Stimulated activated CD8-positive, alpha-beta memory T cell treated with anti-CD3 and anti-CD28 coated beads, Interleukin-7, amount 100 ng/mL, for 1 hour (primary cell): ENCODE measurements at places on chromosomes 3 and 15.

DNA sequence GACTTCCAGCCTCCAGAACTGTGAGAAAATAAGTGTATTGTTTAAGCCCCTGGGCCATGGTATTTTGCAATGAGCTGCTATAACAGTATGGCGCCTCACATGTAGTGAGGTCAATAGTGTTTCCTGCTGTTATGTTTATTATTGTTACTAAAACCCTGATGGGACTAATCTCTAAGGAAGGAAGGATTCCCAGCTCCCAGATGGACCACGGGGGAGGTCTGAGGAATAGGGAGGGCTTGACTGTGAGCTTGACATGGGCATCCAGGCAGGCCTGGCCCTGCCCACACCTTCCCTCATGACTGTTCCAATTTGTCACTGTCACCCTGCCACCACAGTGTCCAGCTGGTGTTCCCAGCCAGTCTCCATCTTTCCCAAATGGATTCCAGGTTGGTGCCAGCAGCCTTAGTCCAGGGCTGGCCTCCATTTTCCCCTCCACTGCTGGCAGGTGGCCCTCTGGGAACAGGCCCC, 14.5 kb upstream of the SLC41A3 start:
- DNase-seq = no peak

GRCh38 chr3:47000198-47000815, 20.8 kb downstream of the NBEAL2 start:
- no peak for DNase-seq

DNA sequence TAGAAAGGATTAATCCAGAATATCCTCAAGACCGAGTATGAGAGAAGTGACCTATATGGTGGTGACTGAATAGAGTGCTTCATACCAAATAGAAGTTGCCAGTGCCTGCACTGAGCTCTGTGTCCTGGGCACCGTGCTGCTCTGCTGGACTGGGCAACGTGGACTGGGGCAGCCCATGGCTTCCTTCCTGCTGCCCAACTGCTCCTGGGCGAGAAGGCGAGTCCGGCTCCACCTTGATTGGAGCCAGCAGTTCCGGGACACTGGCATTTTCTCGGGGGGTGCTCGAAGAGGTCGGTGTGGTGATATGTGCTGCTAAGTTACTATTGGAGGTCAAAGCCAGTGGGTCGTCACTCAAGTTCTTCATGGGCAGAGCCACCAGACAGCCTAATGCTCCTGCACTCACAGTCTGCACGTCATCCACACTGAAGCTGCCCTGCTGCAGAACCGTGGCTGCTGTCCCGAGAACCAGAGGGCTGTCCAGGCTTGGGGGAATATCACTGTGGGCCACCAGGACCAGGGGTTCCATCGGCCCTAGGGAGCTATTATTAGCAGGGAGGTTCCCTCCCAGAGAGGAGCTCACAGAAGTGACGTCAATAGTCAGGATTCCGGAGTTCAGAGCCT, 14.1 kb downstream of the ZXDC start:
- no peak for DNase-seq

- no peak for DNase-seq
These were observed 57.4 kb downstream of the CPA3 start for GRCh38 chr3:148922467-148922866.

GRCh38 chr15:86935841-86936240, 856.2 kb downstream of the AGBL1 start:
- DNase-seq = no peak

DNA sequence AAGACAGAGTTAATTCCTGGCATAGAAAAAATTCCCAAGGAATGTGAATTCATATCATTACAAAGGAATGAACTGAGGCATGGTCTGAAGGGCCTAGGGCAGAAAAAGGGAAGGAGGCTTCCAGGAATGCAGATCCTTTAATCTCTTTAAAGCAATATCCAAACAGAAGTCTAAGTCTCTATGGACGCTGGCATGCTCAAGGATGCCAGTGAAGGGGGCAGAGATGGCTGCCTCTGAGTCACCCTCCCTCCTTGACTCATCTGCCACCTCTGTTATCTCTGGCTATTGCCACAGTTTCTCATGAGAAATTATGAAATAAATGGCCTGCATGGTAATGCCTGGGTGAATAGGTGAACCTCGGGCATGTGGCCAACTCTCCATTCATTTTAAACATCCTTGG, 96.3 kb upstream of the BCL6 start:
- no peak for DNase-seq

- no peak for DNase-seq
These were observed 40.0 kb downstream of the TYRO3 start for GRCh38 chr15:41599061-41599460.

DNA sequence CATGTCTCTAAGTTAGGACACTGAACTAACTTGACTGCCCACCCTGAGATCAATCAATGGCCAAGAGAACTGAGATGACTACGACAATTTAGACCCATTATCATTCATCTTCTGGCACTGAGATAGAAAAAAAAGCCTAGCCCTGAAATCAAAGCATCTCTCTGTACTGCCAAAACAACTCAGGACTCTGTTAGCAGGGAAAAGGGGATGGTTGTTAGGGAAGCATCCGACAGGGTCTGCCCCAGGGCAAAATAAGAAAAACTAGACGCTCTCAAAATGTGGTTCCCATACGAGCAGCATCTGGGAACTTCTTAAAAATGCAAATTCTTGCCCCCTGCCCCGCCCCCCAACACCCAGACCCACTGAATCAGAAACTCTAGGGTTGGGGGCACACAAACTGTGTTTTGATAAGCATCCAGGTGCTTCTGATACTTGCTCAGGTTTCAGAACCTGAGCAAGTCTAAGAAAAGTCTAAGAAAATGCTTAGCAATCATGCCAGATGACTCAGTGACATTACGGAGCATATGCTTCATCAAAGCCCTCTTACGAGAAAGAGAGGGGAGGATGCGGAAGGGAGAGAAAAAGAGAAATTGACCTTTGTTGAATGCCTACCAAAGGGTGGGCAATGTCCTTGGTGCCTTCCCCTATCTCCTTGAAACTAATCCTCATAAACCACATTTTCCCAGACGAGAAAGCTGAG, 172.8 kb upstream of the HES1 start:
- DNase-seq = no peak

DNA sequence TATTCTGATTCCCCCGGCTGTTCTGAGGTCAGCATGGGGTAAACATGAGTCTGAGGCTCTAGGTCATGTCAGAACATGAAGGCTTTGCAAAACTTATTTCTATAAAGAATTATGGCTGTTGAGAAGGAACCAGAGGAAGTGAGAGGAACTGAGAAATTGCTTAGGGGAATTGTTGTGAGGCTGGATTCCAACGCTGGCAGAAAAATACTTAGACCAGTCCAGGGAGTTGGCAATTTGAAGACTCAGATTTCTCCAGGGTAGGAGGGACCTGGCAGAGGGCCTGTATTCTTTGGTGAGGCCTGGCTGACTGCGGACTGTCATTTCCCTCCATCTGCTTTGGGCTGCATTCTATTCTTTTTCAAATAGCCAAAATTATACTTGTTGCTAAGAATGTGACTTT, 155.5 kb downstream of the PLD1 start:
- DNase-seq = no peak

GRCh38 chr3:183698756-183699155, 1.2 kb downstream of the YEATS2 start:
- no peak for DNase-seq

DNA sequence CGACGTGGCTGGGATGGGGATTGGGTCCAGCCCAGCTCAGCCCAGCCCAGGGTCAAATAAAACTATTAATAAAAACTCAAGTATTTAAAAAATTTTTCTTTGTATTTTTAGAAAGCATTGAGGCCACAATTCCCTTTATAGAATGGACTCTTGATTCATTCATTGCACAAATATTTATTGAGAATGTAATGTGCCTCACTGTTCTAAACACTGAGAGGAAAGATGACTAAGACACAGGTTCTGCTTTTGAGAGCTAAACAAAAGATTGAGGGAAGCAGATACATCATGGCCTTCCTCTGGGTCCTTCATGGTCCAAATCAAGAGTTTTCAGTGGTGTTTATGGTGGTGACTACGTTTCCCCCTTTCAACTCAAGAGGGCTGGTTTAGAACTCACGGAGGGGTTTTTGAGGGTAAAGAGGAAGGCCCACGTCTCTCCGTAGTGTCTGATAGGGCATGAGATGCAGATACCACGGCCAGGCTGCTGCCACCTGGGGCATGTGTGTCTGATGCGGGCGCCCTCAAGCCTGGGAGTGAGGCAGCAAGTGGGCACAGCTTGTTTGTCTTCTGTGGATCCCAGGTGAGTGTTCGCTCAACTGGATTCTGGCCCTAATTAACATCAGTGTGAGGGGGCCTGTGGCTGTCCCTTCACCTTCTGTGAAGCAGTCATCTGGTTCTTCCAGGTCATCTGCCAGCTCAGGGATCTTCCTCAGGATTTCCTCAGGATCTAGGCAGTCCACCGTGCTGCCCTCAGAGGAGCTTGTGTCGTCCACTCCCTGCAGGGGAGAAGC, 73.5 kb upstream of the SCN5A start:
- DNase-seq = no peak

- no peak for DNase-seq
These were observed 45.8 kb downstream of the ZNF710 start for GRCh38 chr15:90046911-90047392.

DNA sequence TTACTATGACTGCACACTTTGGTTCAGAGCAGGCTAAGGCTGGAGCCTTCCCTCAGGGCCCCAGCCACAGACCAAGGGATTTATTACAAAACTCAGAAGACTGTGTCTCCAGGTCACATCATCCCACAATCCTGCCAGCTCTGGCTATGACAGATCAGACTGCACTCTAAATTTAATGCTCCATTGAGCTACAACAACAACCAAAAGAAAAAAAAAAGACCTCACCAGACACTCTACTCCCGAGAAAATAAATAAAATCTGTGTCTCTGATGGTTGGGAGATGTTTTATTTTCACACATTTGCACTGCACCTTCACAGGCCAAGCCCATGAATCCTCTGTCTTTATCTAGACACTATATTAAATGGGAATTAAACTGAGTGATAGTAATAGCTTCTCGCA, 50.8 kb upstream of the CTNNB1 start:
- no peak for DNase-seq

DNA sequence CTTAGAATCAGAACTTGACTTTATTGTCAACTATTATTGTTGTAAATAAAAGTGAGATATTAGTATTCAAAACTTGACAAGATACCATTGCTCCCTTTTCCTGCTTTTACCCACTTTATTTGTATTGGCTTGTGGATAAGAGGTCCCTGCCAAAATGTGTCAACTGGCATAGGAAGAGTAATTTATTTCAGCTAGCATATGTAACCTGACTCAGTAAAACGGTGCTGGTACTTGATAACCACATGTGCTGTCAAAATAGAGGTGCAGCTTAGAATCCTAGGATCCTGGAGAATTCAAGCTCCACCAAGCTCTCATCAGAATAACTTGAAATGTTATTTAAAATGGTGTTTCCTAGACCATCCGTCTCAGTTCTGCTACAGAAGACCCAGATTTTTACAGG, 90.2 kb upstream of the TGFBR2 start:
- DNase-seq = no peak

- DNase-seq = no peak
These were observed 108.8 kb downstream of the STAC start for GRCh38 chr3:36489101-36489500.

GRCh38 chr3:55042591-55042990, 114.7 kb upstream of the LRTM1 start:
- DNase-seq = no peak

- no peak for DNase-seq
These were observed 1.9 kb upstream of the CAMKV start for GRCh38 chr3:49871531-49872153.

DNA sequence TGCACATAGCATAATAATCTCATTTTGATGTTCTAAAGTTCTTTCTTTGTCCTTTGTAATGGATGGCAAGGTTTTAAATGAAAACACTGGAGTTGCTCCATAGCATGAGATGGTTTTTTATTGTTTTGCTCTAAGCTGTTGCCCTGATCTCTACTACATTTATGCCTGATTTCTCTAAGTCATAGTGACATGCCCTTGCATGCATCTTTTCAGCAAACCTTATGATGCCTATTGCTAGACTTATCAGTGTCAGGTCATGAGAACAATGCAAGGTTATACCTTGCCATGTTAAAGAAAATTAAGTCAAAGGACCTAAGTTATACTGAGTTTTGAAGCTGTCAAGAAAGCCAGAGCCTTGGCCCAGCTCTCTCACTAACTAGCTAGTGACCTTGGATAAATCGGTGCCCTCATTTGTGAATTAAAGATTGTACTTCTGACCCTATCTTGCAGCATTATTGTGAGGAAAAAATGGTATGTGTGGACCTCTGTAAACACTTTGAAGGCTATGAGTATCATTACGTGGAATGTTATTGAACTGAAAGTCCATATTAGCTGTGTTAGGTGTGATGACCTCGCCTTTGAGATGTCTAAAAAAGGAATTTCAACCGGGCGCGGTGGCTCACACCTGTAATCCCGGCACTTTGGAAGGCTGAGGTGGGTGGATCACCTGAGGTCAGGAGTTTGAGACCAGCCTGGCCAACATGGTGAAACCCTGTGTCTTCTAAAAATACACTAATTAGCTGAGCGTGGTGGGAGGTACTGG, 256.4 kb upstream of the UBE2E1 start:
- DNase-seq = no peak

DNA sequence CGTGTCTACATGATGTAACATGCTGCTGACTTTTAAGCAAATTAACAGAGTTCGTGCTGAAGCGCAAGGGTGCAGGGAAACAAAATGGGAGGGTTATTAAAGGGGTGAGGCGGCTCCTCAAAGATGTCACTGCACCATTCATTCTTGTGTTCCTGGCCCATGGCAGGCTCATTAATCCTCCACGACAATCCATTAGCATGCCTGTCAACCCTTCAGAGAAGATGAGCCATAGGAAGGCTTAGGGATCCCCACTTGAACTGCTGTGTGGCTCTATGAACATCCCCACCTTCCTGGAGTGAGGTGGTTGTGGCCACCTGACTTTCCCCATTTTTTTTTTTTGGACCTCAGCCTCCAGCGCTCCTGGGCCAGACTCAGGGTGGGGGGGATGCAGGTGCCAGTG, 45.8 kb downstream of the IGF1R start:
- no peak for DNase-seq

- DNase-seq = no peak
These were observed 18.5 kb upstream of the BNIP2 start for GRCh38 chr15:59707619-59708018.

GRCh38 chr3:144242747-144243146, 271.1 kb downstream of the DIPK2A start:
- no peak for DNase-seq
